GM10248 (cell line): ENCODE measurements at places on chromosomes 4 and X.

GRCh38 chr4:20086067-20086798, 165.5 kb upstream of the SLIT2 start:
- DNase-seq = no peak

- no peak for DNase-seq
These were observed 15.9 kb upstream of the F11 start for GRCh38 chr4:186249785-186250754.

- DNase-seq = no peak
These were observed 58.1 kb downstream of the NBDY start for GRCh38 chrX:56786889-56787733.

GRCh38 chr4:7285244-7286094, 93.1 kb downstream of the SORCS2 start:
- DNase-seq = no peak

DNA sequence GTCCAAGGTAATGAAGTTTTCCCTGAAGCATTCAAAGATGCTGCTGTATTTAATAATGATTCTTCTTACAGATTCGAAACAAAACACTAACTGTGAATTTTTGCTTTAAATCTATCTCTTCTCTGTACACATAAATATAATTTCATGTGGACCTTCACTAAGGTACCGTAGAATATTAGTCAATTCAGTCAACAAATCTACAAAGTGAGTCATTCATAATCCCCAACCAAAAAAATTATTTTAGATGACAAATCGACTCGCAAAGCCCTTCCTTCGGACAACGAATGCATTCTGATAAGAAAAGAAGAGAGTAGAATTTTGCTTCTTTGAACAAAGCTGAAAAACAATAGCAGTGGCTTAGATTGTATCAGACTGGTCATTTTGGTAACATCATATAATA, 95.7 kb downstream of the PRDM5 start:
- no peak for DNase-seq

GRCh38 chr4:76562161-76562560, 127.1 kb downstream of the SHROOM3 start:
- no peak for DNase-seq

DNA sequence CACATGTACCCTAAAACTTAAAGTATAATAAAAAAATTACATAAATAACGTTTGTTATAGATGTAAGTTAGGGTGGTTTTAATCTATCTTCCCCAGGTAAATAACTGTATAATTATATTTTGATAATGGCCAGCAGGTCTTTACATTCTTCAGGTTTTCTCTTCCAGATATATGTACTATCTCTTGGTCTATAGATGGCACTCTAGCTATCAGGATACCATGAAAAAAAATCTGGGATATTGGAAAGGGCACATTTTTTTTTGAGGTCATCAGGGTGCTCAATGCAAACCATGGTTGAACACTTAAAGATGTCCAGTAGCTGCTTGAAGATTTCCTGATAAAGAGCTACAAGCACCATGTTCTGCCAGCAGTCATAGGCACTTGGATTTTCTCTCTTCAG, 15.6 kb upstream of the ADH4 start:
- DNase-seq = no peak

DNA sequence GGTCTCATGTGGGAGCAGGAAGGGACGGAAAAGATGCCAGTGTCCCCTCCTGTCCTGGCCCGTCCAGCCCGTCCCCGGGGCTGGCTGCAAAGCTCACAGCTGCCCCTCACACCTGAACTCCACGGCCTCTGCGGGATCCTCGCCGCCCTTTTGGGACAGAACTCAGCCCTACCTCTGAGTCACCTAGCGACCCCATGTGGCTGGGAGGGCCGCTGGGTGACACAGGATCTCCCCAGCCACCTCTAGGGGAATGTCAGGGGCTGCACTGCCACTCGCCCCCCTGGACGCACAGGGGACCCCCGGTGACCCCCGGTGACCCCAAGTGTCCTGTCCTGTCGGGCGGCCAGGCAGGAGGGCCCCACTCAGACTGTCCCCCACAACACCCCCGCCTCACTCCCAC, 748 bp downstream of the FAM9B start:
- no peak for DNase-seq

GRCh38 chr4:6461301-6462165, 10.9 kb downstream of the PPP2R2C start:
- no peak for DNase-seq

DNA sequence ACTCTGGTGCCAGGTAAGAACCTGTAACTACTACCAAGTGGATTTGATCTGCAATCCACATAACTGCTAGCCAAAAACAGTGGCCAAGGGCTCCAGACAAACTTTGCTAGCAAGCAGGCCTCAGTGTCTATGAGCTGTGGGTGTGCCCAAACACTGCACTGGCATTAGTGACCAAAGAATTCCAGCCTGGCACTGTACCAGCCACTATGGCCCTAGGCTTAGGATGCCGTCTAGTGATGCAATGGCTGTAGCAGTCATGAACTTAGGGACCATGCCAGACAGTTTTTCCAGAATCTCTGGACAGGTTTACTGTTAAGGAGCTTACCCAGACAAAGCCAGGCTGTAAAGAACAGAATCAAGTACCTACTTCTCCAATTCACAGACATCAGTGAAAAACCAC, 33.7 kb upstream of the PRR27 start:
- no peak for DNase-seq

DNA sequence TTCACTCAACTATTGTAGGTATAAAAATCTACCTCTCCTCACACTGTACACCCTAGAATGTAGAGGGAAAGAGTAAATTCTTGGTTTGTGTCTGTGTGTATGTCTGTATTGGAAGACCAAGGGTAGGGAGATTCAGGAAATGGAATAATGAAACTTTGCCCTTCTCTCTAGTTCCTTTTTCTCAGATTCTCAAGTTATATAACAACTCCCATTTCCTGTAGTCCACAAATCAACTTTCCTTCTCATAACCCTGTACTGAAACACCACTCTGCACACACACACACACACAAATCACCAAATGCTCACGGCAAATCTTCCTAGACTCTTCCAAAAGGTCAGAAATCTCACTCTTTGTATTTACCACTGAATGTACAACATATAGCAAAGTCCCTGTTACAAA, 824.5 kb upstream of the DIAPH2 start:
- no peak for DNase-seq

- no peak for DNase-seq
These were observed 57.3 kb downstream of the EVC2 start for GRCh38 chr4:5651089-5651488.

GRCh38 chr4:37627263-37627662, 58.9 kb downstream of the RELL1 start:
- DNase-seq = no peak

GRCh38 chrX:42107495-42108488, 184.4 kb upstream of the CASK start:
- DNase-seq = no peak

- DNase-seq = no peak
These were observed 42.6 kb downstream of the GALNT7 start for GRCh38 chr4:173211222-173211621.
